Suprapubic skin (tissue), 4 donors: ENCODE measurements at places on chromosomes 5 and 9.

GRCh38 chr9:133158695-133159094, 5.0 kb downstream of the GBGT1 start:
- no peaks in the 10 kb centered on the region for H3K36me3 ChIP-seq
- peaks cover 16% of the 10 kb centered on the region for H3K4me1 ChIP-seq
- no peak overlapping the region for H3K27ac ChIP-seq
- no peak overlapping the region for H3K4me3 ChIP-seq
- H3K27me3 ChIP-seq: peaks cover 6% of the 10 kb centered on the region

- H3K4me3 ChIP-seq: no peak overlapping the region
- peak overlapping the region; percentile 26 for H3K27ac ChIP-seq
- no peak for DNase-seq
- H3K4me1 ChIP-seq: peaks cover 26% of the 10 kb centered on the region
Measured at GRCh38 chr5:107487056-107487542, 183.6 kb downstream of the EFNA5 start.

DNA sequence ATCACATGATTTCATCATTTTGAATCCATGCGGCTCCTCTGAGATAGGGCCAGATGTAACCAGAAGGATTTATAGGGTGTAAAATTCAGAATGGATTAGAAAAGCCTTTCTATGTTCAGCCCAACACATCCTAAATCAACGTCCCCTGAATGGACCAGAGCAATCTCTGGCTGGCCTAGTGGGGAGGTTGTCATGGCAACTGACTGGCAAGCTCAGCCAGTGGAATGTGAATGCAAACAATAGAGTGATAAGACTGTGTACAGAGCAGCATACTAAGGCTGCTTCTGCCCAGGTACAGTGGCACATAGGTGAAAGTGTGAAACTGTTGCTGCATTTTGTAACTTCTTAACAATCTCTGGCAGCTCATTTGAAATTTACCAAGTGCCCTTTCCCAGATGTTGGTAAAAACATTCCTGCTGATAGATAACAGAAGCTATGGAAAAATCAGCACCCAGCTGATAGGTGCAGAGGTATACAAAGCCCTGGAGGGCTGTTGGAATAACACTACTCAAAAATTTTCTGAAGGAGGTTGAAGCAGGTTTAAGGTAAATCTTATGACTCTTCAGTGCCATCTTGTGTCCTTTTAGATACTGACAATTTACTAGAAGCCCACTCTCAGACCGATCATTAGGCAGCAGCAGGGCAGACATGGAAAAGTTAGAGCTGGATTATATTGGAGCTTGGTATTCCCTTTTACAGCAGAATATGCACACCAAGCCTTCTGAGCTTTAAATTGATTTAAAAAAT, 267.2 kb downstream of the RAB3C start:
- H3K4me1 ChIP-seq: peaks cover 5% of the 10 kb centered on the region
- no peak overlapping the region for H3K27ac ChIP-seq
- no peak for DNase-seq
- no peaks in the 10 kb centered on the region for H3K36me3 ChIP-seq
- H3K27me3 ChIP-seq: no peaks in the 10 kb centered on the region

DNA sequence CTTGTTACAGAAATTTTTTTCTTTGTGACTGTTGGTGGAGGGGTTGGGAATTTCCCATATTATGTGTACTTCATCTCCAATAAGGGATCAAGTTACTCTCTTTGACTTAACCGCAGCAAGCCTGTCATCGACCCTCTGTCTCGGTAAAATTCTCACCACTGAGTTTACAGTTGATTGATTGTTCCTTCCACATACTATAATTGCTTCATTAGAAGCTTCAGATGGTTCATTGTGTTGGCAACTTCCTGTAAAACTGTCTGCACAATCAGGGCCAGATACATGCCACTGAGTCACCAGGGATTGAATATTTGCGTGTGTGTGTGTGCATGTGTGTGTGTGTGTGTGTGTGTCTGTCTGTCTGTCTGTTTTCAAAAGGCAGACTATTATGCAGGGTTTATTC, 176.6 kb downstream of the ZNF462 start:
- no peak overlapping the region for H3K27ac ChIP-seq
- DNase-seq: no peak
- H3K36me3 ChIP-seq: no peaks in the 10 kb centered on the region
- H3K4me3 ChIP-seq: no peak overlapping the region
- H3K27me3 ChIP-seq: no peaks in the 10 kb centered on the region
- H3K4me1 ChIP-seq: no peaks in the 10 kb centered on the region

- H3K4me1 ChIP-seq: peaks cover 12% of the 10 kb centered on the region
- H3K27ac ChIP-seq: no peak overlapping the region
- no peaks in the 10 kb centered on the region for H3K27me3 ChIP-seq
- DNase-seq: no peak
Measured at GRCh38 chr5:96565582-96566265, 96.5 kb upstream of the CAST start.
